ENCODE measurements at places on chromosomes 13 and 19. TPM values are rescaled to one million over a fixed set of nuclear protein-coding genes. Genes with fewer than 3 reads are reported as not detected.

Gene ERICH6B
- not detected for total RNA-seq

Gene PSPN
- 2.0 TPM for total RNA-seq

Gene SBK2
- not detected for total RNA-seq

Gene CYP2A6
- not detected for total RNA-seq

Gene KLC3
- not detected for total RNA-seq

- H3K4me3 ChIP-seq = no peak overlapping the region
- H3K27ac ChIP-seq = no peak overlapping the region
- H3K27me3 ChIP-seq = no peaks in the 10 kb centered on the region
- H3K36me3 ChIP-seq = no peaks in the 10 kb centered on the region
- no peak for DNase-seq
These were observed 34.9 kb downstream of the RXFP2 start for GRCh38 chr13:31774186-31774750.

DNA sequence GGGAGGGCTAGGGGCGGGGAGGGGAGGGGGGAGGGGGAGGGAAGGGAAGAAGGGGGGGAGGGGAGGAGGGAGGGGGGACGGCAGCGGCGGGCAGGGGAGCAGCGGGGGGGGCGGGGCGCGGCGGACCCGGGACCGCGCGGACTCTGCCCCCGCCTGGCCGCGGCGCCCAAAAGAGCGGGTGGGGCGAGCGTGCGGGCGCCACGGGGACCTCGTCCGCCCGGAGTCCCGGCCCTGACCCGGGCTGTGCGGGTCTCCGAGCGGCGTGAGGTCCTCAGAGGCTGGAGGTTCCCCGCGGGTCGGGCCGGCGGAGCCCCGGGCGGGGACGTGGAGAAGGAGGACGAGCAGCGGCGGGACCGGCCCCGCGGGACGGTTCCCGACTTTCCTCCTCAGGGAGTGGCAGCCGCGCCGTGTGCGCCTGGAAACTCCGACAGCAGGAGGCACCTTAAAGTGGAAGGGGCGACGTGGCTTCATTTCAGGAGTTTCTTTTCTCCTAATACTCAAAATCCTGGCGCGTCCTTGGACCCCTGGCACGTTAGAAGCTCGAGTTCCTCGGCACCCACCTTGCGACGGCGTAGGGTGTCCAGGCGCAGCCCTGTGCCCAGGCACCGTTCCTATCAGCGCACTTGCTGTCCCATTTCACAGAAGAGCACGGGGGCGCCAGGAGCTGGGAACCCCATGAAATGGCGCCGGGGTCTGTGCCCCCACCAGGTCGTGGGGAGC is 518 bp upstream of the PLPP2 start:
- H3K4me1 ChIP-seq = peaks cover 53% of the 10 kb centered on the region
- H3K4me3 ChIP-seq = peak overlapping the region; percentile 30
- H3K27me3 ChIP-seq = no peaks in the 10 kb centered on the region
- no peaks in the 10 kb centered on the region for H3K36me3 ChIP-seq
- peak; percentile 48 for DNase-seq
- H3K27ac ChIP-seq = peak overlapping the region; percentile 58

- no peaks in the 10 kb centered on the region for H3K27me3 ChIP-seq
- no peaks in the 10 kb centered on the region for H3K36me3 ChIP-seq
- no peak overlapping the region for H3K27ac ChIP-seq
- no peak for DNase-seq
- H3K4me3 ChIP-seq = no peak overlapping the region
These were observed 6.4 kb upstream of the ZNF841 start for GRCh38 chr19:52101866-52102562.

DNA sequence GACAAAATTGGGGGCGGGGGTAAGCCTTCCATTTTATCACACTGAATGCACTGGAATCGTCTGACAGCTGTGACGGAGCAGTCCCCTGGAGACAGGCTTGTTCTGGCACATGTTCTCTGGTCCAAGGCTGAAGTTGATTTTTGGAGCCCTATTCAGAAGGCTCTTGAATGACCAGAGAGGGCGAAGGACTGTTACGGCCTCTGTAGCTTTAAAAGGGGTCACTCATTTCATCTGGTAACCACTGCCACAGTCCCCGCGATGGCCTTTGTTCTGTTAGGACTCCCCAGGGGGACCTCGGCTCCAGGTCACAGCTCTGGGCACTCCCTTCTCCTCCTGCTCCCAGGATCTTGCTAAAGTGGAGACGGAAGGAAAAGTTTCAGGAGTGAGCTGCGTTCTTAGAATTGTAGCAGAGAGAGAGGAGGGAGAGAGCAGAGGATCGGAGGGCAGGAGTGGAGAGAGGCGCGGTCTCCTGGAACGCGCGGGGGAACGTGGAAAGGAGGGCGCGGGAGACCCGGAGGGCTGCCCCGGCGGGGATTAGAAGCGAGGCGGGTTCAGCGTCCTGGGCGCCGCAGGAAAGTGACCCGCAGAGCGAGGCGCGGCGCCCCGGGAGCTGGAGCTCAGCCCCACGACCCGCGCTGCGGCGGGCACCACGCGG is 134.3 kb upstream of the MYO16 start:
- peak overlapping the region; percentile 32 for H3K4me3 ChIP-seq
- no peak overlapping the region for H3K27ac ChIP-seq
- no peaks in the 10 kb centered on the region for H3K36me3 ChIP-seq
- H3K27me3 ChIP-seq = peaks cover 26% of the 10 kb centered on the region
- peaks cover 21% of the 10 kb centered on the region for H3K4me1 ChIP-seq

- no peak overlapping the region for H3K27ac ChIP-seq
- no peaks in the 10 kb centered on the region for H3K4me1 ChIP-seq
- H3K4me3 ChIP-seq = no peak overlapping the region
- DNase-seq = no peak
These were observed 51.7 kb upstream of the SIAH3 start for GRCh38 chr13:45903051-45903813.

DNA sequence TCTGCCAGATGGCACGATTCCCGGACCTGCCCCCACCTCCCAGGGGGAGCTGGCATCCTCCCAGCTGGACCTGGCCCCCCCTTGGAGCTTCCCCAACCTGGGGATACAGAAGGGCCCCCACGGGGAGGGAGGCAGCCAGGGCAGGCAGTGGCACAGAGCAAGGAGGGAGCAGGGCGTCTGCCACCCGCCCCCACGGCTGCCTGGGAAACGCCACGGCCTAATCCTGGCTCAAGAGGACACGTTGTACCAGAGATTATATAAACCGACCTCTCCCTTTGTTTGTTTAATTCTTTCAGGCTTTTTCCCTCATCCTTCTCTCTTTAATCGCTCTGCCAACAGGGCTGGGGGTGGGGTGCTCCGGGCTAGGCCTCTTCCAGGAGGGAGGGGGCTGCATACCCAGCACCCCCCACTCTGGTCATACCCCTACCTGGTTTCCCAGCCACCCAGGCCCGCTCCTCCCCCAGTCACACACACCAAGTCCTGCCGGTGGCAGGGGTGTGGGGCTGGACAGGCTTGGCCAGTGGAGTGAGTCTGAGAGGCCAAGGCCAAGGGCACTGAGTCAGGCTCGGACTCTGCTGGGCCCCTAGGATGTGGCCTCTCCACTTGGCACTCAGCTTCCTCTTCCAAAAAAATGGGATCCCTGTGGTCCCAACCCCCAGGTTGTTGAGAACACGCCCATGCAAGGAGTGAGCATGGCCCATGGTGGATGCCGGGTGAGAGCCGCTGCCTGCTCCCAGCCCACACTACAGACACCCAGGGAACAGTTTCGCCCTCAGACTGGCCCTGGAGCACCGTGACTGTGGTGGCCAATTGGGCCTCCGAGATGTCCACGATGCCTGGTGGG is 29.5 kb upstream of the NFIC start:
- H3K4me1 ChIP-seq = peaks cover 44% of the 10 kb centered on the region
- H3K36me3 ChIP-seq = no peaks in the 10 kb centered on the region
- peak overlapping the region; percentile 96 for H3K27ac ChIP-seq
- H3K4me3 ChIP-seq = no peak overlapping the region
- no peaks in the 10 kb centered on the region for H3K27me3 ChIP-seq

GRCh38 chr19:8001651-8001994 is 3.8 kb downstream of the ELAVL1 start:
- H3K4me3 ChIP-seq = peak overlapping the region; percentile 25
- DNase-seq = no peak
- no peaks in the 10 kb centered on the region for H3K27me3 ChIP-seq
- peaks cover 67% of the 10 kb centered on the region for H3K4me1 ChIP-seq
- H3K27ac ChIP-seq = peak overlapping the region; percentile 80

DNA sequence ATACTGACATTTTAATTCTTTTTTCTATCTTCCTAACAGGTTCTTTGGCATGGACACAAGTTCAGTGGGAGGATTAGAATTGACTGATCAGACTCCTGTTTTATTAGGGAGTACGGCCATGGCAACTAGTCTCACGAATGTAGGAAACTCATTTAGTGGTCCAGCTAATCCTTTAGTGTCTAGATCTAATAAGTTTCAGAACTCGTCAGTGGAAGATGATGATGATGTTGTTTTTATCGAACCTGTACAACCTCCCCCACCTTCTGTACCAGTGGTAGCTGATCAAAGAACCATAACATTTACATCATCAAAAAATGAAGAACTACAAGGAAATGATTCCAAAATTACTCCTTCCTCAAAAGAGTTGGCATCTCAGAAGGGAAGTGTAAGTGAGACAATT is 34.5 kb downstream of the ZMYM2 start:
- no peak for DNase-seq
- no peak overlapping the region for H3K4me3 ChIP-seq
- peaks cover 56% of the 10 kb centered on the region for H3K36me3 ChIP-seq

- DNase-seq = no peak
- peaks cover 34% of the 10 kb centered on the region for H3K4me1 ChIP-seq
These were observed 795.0 kb downstream of the DIAPH3 start for GRCh38 chr13:59368693-59369092.

DNA sequence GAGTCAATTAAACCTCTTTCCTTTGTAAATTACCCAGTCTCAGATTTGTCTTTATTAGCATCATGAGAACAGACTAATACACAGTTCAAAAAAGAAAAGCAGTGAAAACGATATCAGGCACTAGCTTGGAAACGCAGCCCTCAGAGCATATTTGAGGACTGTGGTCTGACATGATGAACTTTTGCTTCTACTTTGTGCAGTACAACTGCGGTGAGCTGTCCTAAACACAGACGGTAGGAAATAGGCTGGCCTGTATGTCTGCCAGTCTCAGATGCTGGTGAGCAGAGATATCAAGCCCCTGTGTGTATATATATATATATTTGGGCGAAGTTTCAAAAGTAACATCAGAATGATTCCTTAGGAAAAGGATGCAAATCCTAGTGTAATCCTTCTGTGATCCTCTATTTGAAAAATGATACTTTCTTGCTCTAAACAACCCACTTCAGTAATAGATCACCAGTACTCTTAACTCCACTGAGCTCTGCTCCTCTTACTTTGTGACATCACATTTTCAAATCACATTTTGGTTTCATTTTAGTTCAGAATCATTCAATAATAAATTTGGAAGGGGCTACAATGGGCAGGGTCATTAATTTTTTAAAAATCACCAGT is 74.4 kb downstream of the TNFRSF19 start:
- H3K27ac ChIP-seq = no peak overlapping the region
- H3K27me3 ChIP-seq = no peaks in the 10 kb centered on the region
- DNase-seq = no peak
- no peaks in the 10 kb centered on the region for H3K36me3 ChIP-seq
- no peak overlapping the region for H3K4me3 ChIP-seq
